ENCODE measurements at places on chromosomes 5 and 9.

DNA sequence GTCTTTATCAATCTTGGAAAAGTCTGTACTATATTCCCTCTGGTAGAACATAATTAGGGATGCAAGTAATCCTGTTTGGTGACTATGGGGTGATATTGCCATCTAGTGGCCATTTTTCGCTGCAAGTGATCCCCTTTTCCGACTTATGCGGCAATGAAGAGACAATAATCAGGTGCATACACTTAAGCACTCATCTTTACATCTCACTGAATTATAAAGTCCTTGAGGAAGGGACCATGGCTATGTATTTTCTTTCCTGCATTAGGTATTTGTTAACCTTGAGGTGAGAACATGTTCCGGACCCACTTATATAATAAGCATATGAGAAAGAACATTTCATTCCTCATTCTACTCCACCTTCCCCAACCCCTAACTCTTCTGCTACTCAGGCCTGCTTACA, 19.6 kb upstream of the LIX1 start:
- no peak for DNase-seq

DNA sequence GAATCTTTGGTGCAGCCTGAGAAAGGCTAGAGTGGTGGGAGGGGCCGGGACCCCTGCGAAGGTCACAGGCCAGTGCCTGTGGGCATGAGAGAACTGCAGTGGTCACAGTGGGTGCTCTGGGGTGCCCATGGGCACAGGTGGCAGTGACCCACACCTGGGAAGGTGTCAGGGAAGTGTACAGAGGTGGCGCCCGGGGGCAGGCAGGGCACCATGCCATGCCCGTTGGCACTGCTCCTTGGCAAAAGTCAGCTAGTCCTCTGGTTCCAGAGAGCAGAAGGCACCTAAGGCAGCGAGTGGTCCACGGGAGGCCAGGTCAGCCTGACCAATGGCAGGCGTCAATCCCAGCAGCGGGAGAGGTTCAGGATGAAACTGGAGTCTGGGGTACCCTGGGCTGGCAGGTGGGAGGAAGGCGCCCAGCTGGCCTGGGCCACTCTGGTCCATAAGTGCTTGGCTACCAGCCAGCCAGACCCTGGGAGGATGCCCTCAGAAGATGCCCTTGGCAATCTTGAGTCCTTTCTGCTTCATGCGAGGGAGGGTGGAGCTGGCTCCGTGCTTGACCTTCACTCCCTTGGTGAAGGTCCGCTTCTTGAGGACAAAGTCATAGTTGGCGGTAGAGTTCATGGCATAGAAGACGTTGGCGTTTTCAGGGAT, 22.8 kb downstream of the RALGDS start:
- no peak for DNase-seq

- no peak for DNase-seq
Measured at GRCh38 chr9:90515510-90515909, 127.1 kb downstream of the DIRAS2 start.

GRCh38 chr9:13555989-13556500, 276.6 kb upstream of the MPDZ start:
- DNase-seq: no peak

DNA sequence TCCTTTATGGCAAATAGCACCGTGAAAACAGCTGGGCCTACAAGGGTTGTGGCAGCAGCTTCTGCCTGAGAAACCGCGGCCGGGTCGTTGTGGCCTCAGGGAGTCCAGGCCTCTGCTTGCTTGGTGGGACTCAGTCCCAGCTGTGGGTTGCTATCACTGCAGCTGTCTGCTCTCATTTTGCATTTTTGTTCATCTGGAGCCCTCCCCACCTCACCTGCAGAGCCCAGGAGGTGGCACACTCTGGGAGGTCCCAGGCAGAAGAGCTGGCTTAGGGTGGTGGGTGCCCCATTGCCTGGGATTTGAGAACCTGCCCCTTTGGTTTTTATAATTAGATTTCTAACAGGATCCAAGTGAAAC, 138.4 kb downstream of the GADD45G start:
- DNase-seq: no peak

DNA sequence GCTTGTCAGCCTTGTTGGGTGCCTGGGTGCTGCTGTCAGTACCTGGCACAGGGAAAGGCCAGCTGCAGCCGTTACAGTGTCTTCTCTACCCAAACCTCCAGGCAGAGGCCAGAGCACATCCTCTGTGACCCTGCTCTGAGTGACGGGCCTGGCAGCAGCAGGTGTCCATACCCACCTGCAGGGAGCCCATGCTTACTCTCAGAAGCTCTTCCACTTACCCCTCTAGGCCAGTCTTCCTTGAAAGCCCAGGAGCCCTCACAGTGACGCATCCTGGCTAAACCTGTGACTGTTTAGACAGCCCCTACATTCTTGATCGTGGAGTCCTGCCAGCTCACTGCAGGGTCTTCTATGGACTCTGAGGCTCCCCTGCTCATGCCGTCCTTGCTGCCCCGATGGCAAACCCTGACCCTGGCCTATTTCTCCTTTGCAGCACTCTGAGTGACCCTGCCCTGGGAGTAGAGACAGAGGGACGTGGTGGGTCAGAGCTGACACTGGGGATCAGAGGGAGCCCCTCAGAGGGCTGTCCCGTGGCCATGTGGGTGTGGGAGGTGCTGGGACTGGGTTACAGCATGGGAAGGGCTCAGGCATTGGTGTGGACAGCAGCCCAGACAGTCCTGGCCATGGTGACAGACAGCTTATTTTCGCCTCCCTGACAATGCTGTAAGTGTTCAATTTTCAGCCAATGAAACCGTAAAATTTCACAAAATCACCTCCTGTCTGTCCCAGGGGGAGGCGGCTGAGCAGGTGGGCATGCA, 67.6 kb upstream of the RNF130 start:
- DNase-seq: no peak
